CD4-positive, alpha-beta T cell treated with Interleukin-6 at 100 ng/mL for 8 hours (primary cell): ENCODE measurements at places on chromosomes 7 and 10.

DNA sequence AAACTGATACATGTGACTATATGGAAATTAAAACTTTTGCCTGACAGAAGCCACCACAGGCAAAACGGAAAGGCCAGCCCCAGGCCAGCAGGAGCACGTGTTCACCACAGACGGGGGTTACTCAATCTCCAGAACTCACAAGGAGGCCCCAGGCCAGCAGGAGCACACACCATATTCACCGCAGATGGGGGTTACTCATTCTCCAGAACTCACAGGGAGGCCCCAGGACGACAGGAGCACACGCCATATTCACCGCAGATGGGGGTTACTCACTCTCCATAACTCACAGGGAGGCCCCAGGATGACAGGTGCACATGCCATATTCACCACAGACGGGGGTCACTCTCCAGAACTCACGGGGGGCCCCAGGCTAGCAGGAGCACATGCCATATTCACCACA, 61.5 kb downstream of the NKX6-2 start:
- no peak for DNase-seq

DNA sequence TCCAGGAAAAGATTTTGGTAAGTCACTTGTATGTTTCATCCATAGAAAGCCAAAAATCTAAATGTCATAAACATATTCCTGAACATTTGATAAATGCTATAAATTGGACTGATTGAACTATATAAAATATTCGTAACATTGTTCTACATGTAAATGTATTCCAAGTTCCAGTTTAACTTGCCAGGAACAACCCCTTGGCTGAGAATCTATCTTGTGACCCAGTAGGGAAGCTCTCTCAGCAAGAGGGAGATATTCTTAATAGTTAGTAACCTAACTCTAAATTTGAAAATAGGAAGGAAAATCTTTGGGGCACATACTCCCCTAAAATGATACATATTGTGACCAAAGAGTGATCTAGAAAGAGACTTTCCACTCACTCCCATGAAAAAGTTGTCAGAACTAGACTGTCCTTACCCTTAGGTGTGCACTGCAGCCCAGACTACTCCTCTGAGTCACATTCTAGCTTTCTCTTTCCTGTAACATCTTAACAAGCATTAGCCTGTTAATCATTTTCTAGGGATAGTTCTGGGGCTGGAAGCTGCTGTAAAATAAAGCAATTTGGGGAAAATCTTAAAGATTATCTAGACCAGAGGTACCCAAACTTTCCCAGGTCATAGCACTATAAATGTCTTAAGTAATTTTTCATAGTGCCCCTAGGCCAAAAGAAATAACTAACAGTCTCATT, 73.7 kb upstream of the SKAP2 start:
- DNase-seq = no peak

- no peak for DNase-seq
Observed at GRCh38 chr10:64358907-64359306, 837.7 kb downstream of the REEP3 start.

GRCh38 chr7:37392673-37393017, 56.0 kb downstream of the ELMO1 start:
- DNase-seq = no peak

DNA sequence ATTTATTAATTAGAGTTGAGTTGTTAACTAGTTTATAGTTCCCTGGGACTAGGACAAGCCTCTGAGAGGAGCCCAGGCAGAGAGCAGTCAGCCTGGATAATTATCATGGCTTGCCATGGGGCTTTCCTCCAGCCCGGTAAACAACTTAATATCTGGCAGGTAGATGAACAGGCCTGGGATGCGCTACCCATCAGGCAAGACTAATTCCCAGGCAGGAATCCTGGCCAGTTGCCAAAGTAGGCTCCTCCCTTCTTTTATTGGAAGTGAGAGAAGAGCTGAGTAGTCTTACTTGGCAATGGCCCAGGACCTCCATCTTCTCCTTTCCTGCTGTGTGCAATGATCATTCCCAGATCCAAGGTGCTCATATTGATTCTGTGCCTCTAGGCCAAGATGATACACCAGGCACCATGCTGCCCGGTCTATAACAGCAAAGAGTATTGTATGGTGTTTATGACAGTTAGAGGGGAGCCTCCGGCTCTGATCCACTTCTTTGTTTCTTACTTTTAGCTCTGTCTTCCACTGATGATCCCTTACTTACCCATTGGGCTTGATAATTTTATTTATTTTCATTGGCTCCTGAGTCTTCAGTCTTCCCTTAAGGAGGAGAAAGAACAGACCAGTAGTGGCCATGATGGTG, 408.7 kb downstream of the REEP3 start:
- no peak for DNase-seq

GRCh38 chr10:86393862-86394455, 27.4 kb upstream of the GRID1 start:
- DNase-seq = no peak

- DNase-seq = no peak
Observed at GRCh38 chr10:96228408-96228994, 42.9 kb downstream of the BLNK start.

GRCh38 chr7:132580277-132580676, 4.0 kb upstream of the PLXNA4 start:
- DNase-seq = no peak

DNA sequence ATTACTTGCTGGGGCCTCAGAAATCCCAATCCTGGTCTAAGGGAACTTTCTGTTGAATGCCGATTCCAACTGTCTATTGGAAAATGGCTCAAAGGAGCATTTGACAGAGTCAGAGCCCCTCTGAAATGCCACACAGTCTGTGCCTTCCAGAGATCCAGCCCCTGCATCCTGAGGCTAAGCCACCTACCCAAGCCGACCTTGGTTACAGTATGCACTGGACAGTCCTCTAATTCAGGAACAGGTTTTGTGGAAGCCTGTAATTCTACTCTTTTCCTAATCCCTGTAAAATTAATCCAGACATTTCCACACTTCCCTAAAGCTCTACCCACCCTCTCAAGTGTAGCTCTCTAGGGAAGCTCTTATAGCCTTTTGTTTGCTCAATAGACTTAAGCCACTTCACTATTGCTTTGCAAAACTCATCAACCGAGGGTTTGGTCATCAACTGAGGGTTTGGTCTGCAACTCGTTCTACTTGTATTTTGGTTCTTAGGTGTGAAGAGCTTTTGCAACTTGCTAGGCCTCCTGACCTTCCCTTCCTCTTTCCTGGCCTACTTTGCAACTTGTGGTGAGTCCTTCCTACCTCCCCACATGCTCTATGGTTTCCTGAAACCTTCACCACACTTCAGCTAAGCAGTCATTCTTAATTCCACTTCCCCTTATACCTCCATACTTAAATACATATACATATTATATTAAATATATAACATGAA, 364.8 kb downstream of the SFMBT2 start:
- peak; percentile 41 for DNase-seq

- DNase-seq = no peak
Observed at GRCh38 chr7:114212721-114213429, 201.7 kb upstream of the FOXP2 start.

GRCh38 chr10:88116971-88117626, 253.7 kb downstream of the PTEN start:
- no peak for DNase-seq

GRCh38 chr10:97932932-97933530, 83.4 kb downstream of the GOLGA7B start:
- DNase-seq = no peak

- DNase-seq = no peak
Observed at GRCh38 chr7:70344726-70345125, 746.5 kb downstream of the AUTS2 start.

DNA sequence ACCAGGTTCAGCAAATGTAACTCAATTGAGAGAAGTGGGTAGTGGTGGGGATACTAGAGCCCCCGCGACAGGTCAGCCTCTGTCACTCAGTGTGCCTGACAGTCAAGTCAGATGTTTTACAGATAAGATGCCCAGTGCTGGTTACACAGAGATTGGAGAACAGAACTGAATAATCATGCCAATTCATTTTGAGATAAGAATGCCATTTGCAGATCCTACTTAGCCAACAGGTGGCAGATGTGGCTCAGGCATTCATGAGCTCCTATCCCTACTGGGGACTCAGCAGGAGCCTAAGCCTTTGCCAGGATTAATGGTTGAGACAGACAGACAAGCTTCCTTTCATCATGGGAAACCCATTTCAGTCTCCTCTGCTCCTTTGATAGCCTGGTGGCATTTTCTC, 137.8 kb downstream of the MAPK8 start:
- DNase-seq = no peak

- DNase-seq = no peak
Observed at GRCh38 chr10:105391670-105392351, 750.7 kb downstream of the SORCS3 start.

- no peak for DNase-seq
Observed at GRCh38 chr10:59985639-59986038, 79.3 kb upstream of the CCDC6 start.

GRCh38 chr10:79615577-79615976, 4.8 kb downstream of the SFTPA1 start:
- no peak for DNase-seq

DNA sequence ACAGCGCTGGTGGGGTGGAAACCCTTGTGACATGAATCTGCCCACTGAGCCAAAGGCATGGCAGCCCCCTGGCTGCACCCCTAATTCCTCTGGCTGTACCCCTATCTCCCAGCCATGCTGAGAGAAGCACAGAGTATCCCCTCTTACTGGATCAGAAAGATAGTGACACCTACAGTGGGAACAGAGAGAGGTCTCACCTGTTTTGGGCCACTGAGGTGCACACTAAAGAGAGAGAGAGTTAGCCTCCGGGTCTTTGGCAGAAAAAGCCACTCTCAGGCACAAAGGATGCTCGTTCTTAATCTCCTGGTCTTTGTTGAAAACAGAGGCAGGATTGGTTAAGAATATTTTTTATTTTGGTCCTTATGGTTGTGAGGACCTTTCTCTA, 11.3 kb downstream of the TSPAN14 start:
- DNase-seq = no peak

DNA sequence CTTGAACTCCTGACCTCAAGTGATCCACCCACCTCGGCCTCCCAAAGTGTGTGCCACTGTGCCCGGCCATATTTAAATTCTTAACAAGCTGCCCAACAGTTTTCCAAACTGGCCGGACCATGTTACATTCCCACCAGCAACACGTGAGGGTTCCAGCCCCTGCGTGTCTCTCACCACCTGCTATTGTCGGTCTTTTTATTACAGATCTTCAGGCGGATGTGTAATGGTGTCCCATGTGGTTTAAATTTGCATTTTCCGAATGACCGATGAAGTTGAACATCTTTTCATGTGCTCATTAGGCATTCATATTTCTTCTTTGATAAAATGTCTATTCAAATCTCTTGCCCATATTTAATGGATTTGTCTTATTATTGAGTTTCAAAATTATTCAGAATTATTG, 11.5 kb downstream of the ELFN1 start:
- DNase-seq = no peak

DNA sequence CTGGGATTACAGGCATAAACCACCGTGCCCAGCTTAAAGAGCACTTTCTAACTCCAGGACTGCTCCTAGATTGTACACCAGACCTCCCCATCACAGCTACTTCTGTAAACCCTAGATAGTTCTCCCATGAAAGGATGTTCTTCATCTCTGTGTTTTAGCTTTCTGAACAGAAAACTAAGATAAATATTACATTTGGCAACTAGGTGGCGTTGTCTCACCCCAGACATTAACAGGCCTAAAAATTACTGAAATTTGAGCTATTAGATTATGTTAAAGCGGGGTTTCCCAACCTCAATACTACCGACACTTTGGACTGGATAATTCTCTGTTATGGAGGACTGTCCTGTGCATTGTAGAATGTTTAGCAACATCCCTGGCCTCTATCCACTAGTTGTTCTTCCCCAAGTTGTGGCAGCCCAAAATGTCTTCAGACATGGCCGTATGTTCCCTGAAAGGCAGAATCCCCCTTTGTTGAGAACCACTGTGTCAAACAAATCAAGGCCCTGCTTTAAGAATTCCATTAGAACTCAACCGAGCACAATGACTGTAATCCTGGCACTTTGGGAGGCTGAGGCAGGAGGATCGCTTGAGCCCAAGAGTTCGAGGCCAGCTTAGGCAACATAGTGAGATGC, 19.1 kb downstream of the ATOH7 start:
- peak; percentile 17 for DNase-seq

DNA sequence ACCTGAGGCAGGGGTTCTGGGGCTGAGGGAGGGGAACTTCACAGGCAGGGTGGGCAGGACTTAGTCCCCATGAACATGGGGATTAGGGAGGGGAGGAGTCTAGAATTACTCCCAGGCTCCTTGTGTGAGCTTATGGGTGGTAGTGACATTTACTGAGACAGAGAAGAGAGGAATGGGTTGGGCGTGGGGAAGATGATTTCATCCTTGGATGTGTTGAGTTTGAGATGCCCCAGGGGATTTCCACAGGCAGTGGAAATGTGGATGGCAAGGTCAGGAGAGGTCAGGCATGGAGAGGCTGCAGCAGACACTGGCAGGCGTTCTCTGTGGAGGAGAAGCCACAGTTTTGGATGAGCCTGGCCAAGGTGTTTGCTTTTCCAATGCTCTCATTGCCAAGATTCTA, 26.4 kb upstream of the GSDME start:
- no peak for DNase-seq

- no peak for DNase-seq
Observed at GRCh38 chr7:64893401-64893800, 9.7 kb upstream of the ZNF273 start.

GRCh38 chr7:143255564-143255963, 7.7 kb upstream of the GSTK1 start:
- no peak for DNase-seq

GRCh38 chr7:94656925-94657731, 1.2 kb upstream of the SGCE start:
- peak; percentile 16 for DNase-seq

DNA sequence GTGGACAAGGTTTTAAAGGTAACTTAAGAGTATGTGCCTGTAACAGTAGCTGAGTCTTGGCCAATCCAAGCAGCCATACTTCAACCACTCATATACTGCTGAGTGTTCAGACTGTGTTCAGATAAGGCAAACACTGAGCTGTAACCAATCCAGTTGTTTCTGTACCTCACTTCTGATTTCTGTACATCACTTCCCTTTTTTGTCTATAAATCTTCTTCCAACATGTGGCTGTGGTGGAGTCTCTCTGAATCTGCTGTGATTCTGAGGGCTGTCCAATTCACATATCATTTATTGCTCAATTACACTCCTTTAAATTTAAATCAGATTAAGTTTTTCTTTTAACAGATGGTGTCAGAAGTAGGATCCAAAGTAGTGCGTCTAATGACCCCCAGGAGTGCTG, 149.5 kb upstream of the PHF14 start:
- no peak for DNase-seq
